Thymus (tissue), 14 donors: ENCODE measurements at places on chromosomes 6 and 20. TPM values are rescaled to one million over a fixed set of nuclear protein-coding genes. Genes with fewer than 3 reads are reported as not detected.
A peak's percentile ranks its signal among the peaks of the same experiment; 100 is the strongest.

Gene TRIM10
- total RNA-seq: 0.57 TPM

- no peak for DNase-seq
Observed at GRCh38 chr6:31401403-31401802, 2.0 kb upstream of the MICA start.

- DNase-seq: no peak
Observed at GRCh38 chr6:148789948-148790347, 43.1 kb downstream of the UST start.

DNA sequence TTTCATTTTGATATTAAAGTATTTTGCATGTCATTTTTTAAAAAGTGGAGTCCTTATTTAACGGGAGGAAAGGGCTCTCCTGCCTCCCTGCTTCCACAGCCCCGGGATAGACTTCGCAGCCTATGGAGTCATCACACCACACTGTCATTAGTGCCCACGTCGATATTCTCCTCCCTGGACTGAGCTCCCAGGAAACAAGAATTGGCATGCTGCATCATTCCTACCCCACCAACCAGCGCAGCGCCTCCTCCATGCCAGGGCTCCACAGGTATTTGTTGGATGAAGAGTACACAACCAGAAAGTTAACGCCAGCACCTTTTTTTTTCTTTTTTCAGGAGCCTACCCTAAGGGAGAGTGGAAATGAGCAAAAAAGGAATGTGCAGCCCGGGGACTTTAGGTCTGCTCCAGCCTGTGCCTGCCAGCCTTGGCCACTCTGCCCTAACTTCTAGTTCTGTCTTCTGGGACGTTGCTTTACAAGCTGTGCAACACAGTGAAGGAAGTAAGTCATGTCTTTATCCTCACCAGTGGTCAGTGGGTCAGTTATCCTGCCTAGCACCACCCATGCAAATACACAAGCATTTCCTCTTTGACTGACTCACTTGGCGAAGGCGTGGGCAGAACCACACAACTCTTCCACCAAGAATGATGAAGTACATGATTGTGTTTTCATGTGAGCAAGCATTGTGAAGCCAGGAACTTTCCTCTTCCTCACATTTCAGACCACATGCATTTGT lies 180.7 kb upstream of the UST start:
- no peak for DNase-seq

Gene PAK5
- 0.19 TPM for total RNA-seq

Gene SLC22A1
- total RNA-seq: 0.28 TPM

DNA sequence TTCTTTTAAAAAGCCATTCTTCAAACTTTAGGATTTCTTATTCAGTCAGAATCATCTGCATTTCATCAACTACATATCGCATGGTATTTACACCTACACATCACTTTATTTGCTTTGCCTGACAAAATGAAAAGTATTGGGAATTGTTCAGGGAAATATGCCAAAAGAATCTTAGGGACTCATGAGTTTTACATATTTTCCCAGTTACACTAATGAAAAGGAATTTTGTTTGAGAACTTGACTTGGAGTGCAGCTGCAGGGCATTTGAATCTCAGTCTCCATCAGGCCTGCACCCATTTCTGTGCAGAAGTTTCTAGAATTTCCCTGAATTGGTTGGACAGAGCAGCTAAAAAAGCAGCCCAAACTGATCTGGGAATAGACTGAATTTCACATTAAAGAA lies 65.3 kb downstream of the MTHFD1L start:
- DNase-seq: no peak

- DNase-seq: no peak
Observed at GRCh38 chr6:5094327-5094726, 9.2 kb downstream of the PPP1R3G start.

Gene NOX3
- not detected for total RNA-seq

Gene BTN1A1
- total RNA-seq: 0.14 TPM

- no peak for DNase-seq
Observed at GRCh38 chr6:136693090-136693489, 99.2 kb downstream of the MAP3K5 start.

Gene TULP4
- total RNA-seq: 57.1 TPM

DNA sequence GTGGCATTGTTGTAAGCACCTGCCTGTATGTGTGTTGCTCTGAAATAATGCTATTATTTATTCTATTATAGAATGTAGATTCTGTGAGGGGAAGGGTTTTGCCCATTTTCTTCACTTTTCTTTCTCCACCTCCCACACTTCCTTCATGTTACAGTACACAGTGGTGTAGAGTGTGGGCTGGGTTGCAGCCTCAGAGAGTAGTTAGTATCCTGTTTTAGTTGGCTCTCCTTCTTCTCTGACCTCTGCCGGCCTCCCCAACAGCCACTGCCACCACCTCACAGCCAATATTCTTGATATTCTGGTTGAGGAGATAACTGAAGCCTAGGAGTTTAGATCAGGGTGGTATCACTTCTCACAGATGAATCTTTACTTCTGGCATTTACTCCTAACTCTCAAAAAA lies 143.4 kb downstream of the BCKDHB start:
- no peak for DNase-seq

DNA sequence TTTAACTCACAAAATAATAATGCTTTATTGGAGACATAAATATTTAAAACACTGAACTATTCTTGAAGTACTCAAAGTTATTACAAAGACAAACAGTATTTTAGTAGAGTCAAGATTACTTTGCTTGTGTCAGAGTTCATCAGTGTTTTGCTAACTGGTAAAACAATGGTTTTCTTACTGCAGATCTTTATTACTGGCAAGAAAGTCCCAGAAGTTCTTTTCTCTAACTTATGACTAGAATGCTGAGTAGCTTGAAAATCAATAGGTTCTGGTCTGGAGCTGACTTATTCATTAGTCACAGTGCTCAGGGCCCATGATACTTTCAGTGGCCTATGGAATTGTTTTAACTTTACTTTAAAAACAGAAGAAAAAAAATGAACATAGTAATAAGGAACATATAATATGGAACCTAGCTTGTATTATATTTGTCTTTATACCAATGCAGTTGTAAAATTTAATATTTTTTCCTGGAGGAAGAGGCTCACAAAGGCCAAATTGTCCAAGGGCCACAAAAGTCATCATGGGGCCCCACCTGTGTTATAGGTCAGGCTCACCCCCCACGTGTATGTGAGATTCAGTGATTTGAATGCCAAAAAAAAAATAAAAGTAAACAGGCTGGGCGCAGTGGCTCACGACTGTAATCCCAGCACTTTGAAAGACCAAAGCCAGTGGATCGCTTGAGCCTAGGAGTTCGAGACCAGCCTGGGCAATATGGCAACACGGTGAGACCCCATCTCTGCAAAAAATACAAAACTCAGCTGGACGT lies 53.3 kb downstream of the PLEKHG1 start:
- DNase-seq: no peak

DNA sequence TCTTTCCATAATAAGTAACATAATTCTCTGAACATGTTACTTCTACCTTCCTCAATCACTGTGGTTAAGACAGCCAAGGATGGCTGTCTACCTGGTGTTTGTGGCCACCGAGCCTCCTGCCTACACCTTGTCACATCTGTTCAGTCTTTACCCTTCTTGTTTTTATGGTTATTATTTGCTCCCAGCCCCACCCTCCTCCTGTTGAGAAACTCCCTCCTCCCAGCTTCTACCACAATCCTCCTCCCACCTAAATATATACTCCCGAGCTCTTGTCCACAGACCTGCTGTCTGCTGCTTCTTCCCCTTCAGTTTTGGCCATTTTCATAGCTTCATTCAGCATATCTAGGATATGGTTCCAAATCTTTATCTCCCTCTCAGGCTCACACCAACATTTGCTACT lies 35.7 kb upstream of the GABRR1 start:
- no peak for DNase-seq

- no peak for DNase-seq
Observed at GRCh38 chr6:20180935-20181334, 31.3 kb downstream of the MBOAT1 start.

DNA sequence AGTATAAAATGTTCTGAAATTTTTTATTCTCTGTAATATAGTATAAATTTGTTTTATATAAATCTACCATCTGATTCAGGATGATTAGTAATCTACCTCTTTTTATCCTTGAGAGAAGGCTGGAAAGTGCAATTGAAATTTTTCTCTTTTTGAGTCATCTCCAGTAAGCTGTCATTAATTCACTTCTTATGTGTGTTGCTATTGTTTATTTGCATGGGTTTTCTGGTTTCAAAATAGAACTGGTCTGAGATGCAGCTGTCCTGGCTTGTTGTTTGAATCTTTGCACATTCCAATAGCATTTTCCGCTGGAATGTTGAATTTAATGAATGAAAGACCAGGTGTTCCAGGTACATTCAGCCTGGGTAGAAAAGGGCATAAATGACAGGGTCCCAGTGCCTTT lies 24.3 kb upstream of the TAB2 start:
- DNase-seq: no peak

GRCh38 chr6:34791701-34792604 lies at the start of gene BLTP3A:
Gene BLTP3A (plus strand): TSS chr6:34792083. CDS start chr6:34792251, 168 bp downstream.
- DNase-seq: peak; percentile 73

DNA sequence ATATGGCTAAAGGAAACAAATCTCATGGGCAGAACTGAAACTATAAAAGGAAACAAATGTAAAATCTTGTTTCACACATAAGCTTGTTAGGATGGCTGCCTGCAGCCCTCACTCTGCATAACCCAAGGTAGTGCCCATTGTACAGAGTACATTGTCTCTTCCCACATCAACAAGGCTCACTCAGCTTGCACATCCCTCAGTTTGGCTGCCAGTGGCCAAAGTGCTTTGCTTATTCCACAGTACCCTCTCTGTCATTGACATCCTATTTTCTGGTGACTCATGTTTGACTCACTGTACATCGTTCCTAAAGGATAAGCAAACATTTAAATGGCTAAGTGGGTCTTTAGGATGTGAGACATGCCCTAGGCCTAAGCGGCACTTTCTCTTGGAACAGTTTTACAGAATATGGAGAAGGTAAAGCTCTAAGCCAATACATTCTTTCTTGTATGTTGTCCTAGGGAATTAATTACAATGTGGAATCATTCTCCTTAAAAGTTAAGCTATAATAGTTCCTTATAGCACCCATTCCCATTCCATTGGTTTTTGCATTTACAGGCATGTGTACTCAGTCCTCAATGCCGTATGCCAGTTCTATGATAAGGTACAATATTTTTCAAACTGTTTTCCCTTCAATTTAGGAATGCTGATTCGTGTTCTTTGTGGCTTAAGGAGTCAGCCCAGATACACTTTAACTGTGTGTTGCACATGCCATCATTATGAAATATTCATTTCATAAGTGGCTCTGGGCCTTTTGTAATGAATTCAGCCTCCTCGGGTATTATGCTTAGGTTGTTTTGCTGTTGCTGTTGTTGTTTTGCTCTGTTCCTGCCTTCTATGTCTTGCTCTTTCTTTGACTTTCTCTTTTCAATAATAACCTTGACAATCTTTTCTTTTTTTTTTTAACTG lies 5.5 kb downstream of the ANKEF1 start:
- DNase-seq: no peak

DNA sequence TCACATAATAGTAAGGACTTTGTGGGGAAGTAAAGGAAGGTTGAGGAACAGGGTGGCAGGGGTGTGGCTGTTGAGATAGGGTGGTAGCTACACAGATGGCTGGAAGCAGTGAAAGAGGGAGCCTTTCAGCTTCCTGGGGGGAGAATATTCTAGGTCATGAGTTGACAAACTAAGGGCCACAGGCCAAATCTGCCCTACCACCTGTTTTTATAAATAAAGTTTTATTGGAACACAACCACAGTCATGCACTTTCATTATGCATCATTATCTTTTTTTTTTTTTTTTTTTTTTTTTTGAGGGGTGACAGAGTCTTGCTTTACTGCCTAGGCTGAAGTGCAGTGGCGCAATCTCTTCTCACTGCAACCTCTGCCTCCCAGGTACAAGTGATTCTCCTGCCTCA lies 243.1 kb downstream of the NFATC2 start:
- no peak for DNase-seq

GRCh38 chr6:148186916-148187315 lies 155.7 kb upstream of the SASH1 start:
- DNase-seq: no peak

Gene F13A1
- 24.3 TPM for total RNA-seq

DNA sequence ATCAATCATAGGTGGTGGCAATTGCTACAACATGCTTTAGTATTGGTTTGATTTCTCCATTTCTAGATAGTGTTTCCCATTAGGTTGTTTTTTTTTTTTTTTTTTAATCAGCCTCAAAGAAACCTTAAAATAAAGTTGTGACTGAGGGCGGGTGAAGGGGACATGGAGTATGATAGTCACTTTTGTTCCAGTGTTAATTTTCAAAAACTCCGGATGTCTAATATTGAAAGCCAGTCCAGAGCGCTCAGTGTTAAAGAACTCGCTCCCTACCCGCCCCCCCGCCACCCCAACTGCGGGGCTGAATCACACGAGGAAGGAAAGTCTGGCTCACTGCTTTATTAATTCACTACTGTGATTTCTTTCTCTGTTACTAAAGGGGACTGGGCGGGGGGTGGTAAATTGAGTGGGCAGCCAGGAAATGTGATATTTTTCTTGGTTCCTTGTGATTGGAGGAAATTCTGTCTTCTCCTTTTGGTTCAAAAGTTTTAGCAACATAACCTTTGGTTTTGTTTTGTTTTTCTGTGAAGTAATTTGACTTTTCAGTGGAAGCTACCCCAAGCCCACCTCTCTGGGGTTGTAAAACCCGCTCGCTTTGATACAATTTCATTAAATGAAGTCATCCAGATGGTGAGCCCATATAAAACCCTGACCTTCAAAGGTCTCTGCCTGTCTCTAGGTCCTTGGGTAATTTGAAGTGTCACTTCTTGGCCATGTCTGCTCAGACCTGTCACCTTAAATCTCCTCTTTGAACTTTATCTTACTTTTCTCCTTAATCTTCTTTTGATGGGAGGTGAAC lies 38.0 kb downstream of the TNFAIP3 start:
- no peak for DNase-seq

DNA sequence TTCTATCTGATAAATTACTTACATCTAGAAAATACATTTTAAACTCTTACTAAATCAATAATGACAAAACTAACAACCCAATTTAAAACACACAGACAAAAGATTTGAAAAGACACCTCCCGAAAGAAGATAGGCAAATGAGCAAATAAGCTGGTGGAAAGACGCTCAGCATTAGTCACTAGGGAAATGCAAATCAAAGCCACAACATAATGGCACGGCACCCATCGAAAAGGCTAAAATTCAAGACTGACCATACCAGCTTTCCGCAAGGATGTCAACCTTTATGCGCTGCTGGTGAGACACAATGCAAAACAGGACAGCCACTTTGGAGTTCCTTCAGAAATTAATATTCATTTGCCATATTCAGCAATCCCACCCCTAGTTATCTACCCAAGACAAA lies 25.9 kb downstream of the TAF4 start:
- no peak for DNase-seq

DNA sequence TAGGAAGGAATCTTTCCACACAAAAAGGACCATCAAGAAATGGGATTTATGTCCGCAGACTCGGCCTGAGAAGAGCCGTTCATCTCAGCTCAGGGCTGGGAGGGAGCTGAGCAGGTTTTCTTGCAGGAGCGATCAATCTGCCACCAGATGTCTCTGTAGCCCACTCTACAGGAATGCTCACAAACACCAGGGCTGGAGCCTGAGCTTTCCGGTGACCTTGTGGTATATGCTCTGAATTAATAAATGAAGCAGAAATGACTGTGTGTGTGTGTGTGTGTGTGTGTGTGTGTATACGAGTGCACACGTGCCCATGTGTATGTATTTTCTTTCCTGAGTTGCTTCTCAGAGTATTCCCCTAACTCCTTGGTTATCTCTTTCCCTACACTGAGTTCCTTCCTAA lies 12.0 kb downstream of the CD83 start:
- no peak for DNase-seq

Gene TMEM217
- 2.4 TPM for total RNA-seq
